Fibroblast of skin of right quadriceps (primary cell): ENCODE measurements at places on chromosomes 1 and 21.

- peak; percentile 48 for DNase-seq
These were observed 6.5 kb downstream of the IRF2BP2 start for GRCh38 chr1:234603221-234604204.

DNA sequence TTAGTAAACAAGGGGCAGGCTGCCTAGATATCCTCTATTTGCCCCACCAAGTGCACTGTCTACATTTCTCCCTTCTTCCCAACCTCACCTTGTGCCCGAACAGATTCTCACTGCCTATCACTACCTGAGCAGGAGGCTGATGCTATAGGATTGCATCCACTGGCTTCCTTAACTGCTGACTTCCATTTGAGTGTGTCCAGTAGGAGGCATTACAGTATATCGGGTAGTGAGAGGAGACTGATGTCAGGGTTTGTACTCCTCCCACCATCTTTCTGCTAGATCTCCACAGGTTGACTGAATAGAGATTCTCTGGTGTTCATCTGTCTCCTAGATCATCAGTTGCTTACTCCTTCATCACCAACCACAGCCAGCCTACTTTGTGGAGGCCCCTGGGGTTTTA lies 796.3 kb downstream of the LRRIQ3 start:
- DNase-seq, result no peak

- DNase-seq, result no peak
These were observed 47.7 kb downstream of the ZNHIT6 start for GRCh38 chr1:85660541-85660940.

DNA sequence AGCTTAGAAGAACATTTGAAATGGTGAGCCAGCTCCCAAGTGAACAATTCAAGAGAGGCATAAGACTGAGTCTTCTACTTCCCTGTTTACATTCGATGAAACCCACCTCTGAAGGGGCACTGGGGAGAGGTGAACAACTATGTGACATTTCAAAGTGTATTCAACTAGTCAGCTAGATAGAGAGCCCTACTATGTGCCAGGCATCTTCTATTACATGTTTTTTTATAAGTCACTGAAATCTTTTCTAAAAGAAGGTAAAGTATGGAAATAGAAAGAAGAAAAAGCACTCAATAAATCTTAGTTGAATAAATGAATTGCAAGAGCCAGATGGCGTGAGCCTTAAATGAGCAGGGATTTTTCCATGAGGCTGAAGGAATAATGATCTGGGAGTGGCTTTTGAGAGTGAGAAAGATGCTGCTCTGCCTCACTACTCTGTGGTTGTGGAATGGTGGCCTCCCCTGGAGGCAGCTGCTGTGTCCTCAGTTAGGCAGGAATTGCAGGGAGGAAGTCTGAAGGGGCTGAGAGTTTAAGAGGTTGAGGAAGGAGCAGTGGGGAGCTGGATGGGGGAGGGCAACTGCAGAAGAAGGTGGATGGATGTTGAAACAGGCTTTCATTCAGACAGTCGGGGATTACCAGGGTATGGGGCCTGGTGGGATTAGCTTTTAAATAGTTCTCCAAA lies 10.4 kb upstream of the PTPRF start:
- DNase-seq, result no peak

GRCh38 chr1:214445831-214446614 lies 105.4 kb downstream of the PTPN14 start:
- peak; percentile 100 for DNase-seq
